ENCODE measurements at places on chromosomes 7 and 10.

- no peak for DNase-seq
Measured at GRCh38 chr10:78413076-78414055, 379.7 kb downstream of the RPS24 start.

DNA sequence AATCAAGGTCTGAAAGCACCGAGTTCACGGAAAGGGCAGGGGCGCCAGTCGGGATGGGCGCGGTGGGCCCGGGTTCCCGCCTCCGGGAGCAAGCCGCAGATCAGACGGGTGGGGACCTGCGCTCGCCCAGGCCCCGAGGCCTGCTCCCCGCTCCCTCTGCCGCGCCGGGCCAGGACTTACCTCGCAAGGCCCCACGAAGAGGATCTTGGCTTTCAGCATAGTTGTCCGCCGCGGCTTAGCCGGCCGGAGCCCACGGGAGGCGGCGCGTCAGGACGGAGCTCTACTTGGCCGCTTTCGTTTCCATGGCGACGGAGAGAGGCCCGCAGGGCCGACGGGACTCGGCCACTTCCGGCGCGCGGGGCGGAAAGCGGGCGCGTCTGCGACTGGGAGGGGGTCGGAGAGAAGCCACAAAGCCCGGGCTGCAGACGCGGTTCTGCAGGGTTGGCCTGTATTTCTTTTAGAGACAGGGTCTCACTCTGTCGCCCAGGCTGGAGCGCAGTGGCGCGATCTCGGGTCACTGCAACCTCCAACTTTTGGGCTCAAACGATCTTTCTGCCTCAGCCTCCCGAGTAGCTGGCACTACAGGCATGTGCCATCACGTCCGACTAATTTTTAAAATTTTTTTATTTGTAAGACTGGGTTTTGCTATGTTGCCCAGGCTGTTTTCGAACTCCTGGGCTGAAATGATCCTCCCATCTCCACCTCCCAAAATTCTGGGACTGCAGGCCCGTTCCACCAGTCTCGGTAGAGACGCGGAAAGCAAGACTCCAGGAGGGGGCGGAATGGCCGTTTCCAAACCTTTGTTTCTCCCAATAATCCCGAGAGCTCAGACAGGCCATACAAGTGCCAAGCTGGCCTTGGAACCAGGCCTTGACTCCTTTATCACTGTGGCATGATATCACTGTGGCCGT, at the start of gene IFT22:
IFT22 (minus strand) TSS at position 322 of the 911 bp plus-strand sequence; CDS start at position 219, 103 bp downstream.
- DNase-seq, result peak; percentile 96

DNA sequence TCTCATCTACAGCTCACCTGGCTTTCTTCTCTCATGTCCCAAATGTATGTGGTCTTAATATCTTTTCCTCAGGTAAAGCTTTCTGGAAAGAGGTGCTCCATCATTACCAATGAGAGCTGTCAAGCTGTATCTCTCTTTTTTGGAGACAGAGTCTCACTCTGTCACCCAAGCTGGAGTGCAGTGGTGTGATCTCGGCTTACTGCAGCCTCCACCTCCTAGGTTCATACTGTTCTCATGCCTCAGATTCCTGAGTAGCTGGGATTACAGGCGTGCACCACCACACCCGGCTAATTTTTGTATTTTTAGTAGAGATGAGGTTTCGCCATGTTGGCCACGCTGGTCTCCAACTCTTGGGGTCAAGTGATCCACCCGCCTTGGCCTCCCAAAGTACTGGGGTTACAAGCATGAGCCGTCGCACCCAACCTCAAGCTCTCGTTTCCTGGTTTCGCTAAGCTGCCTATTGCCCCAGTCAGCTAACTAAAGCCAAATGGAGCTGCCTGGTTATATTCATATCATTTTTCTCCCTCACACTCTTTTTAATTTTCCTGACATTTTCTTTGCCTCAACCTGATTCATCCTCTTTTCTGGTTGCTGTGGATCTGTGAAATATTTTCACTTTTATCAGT, 60.5 kb downstream of the SUFU start:
- no peak for DNase-seq

GRCh38 chr7:100115026-100115425, 4.1 kb downstream of the TAF6 start:
- no peak for DNase-seq

DNA sequence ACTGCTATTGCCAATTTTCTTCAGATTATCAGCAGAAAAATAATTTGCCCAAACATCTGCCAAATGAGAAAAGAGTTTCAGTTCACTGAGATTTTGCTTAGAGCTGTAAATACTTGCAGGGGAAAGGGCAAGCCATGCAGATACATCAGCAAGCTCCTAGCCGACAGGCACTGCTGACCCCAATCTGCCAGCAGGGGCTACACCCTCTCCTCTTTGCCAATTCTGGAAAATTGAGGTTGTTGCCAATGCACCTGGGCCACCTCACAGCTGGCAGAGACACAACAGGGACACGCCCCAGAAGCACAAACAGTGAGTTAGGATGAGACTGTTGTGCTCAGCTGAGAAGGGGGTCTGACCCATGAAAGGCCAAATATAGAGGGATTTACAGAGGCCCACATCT, 129.5 kb upstream of the MYO3A start:
- no peak for DNase-seq

- DNase-seq, result no peak
Measured at GRCh38 chr10:69892406-69892805, 90.7 kb downstream of the COL13A1 start.

- no peak for DNase-seq
Measured at GRCh38 chr10:99667108-99667751, 7.9 kb downstream of the ENTPD7 start.

DNA sequence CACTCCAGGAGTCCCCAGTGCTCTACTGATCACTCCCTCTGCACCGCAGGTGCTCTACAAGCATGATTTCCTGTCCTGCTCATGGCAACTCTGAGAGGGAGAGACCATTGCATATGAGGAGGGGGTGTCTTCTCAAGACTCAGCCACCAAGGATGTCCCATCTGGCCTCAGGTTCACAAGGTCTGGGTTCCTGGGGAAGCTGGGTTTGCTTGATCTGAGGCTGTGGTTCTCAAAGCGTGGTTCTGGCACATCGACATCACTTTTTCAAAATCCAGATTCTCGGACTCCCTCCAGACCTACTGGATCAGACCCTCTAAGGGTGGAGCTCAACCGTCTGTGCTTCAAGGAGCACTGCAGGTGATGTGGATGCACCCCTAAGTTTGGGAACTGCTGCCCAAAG, 247.5 kb downstream of the PLXNA4 start:
- DNase-seq, result no peak

- no peak for DNase-seq
Measured at GRCh38 chr7:115980159-115980558, 50.4 kb downstream of the TFEC start.

- DNase-seq, result no peak
Measured at GRCh38 chr10:69976795-69977546, 75.7 kb upstream of the MACROH2A2 start.

DNA sequence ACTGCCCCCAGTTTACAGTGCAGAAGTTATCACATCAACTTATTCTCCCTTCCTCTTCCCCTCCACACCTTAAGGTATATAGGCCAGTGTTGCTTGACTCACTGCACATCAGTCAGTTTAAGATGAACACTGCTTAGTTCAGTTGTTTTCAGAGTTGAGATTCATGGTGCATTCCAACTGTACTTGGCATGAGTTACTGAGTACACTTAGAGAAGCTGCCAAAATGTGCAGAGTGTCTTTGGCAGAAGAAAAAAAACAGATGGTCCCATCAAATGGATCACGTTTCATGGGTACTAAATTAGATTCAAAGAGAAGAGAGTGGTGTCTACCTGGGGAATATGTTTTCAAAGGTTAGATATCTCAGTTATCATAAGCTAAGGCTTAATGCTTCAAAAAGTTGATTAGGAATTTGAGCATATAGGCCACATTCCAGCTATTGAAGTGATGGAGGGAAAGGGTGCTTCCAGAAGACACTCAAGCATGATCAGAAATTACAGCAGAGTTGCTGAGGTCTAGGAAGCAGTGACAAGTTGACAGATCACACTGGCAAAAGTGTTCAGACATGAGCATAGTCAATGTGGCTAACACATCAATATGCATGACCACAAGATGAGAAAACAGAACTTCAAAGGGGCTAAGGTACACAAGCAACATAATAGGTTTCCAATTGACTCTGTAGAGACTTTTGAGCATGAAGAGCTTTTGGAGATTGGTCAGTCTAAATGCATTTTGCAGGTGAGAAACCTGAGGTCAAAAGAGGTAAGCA, 579.2 kb upstream of the CELF2 start:
- DNase-seq, result no peak

DNA sequence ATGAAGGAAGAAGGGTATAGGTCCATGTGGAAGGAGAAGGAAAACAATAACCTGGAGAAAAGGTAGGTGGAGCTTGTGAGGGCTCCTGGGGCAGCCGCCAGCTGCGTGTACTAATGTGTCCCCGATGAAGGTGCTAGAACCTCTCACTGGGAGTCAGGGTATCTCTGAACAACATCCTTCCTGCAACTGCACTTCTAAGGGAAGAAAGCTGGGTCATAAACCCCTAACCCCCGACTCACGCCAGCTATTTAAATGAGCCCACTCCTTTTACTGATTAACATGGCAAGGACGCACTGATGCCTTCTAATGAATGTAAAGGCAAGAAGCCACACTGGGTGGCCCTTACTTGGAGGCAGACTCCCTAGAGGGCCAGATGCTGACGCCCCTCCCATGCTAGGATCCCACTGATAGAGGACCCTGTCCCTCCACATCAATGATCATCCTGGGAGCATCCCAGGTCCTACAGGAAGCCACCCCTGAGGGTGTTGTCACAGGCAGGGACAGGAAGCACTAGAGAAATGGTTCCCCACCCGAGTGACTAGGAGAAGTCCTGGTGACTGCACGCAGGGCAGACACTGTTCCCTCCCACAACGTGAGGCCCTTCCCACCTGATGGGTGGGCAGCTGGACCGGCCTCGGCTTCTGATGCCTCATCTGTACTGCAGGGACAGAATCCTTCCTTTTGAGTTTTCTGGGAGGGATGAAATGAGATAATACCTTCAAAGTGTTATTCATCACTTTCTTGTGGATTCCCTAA, 20.4 kb downstream of the JCAD start:
- DNase-seq, result no peak

- no peak for DNase-seq
Measured at GRCh38 chr10:58435297-58435985, 50.2 kb downstream of the TFAM start.

GRCh38 chr7:108203537-108203936, 73.4 kb upstream of the LAMB4 start:
- peak; percentile 19 for DNase-seq

DNA sequence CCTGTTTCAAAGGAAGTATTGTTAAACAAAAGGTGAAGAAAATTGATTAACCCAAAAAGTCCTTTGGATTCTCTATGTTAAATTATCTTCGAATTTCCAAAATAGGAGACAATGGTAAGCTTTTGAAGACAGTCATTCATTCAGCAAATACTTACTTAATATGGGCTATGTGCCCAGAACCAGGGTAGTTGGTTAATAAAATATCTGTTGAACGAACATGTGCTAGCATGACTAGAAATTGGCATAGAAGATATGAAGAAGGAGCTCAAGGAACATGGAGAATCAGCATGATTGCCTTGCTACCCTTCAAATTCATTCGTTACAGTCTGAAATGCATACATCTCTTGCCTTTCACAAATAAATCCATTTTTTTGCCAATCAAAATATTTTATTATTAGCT, 123.1 kb upstream of the RHEB start:
- no peak for DNase-seq

GRCh38 chr7:24869572-24869971, 110.4 kb downstream of the OSBPL3 start:
- DNase-seq, result no peak

DNA sequence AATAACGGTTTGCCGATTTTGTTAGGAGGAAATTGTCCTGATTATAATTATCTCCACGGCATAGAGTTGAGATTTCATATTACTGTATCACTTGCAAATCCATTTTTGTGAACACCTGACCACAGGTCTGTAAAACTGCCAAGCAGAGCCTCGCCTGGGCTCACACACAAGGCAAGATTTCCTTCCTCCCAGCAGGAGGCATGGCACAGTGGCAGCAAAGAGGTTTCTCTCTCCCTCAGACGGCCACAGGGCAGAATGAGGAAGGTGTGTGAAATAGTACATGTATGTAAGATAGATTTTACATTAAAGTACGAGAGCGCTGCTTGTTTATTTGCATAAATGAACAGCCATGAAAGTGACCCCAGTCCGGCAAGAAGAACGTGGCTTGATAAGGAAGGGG, 130.1 kb downstream of the CELF2 start:
- no peak for DNase-seq

DNA sequence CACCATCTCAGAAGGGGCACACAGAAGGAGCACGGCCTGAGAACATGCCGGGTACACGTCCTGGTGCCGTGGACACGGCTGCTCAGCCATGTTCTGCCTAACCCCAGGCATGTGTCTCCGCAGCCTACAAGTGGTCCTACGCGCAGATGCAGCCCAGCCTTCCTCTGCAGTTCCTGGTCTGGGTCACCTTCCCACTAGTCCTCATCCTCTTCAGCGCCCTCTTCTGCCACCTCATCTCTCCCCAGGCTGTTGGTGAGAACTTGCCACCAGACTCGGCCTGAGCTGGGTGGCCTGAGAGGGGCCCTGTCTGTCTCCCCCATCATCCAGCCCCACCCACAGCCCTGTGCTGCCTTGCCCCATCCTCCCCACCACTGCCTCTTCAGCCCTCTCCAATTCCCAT, 5.3 kb downstream of the CLCN1 start:
- DNase-seq, result no peak

- no peak for DNase-seq
Measured at GRCh38 chr7:154795437-154795836, 207.5 kb downstream of the PAXIP1 start.

DNA sequence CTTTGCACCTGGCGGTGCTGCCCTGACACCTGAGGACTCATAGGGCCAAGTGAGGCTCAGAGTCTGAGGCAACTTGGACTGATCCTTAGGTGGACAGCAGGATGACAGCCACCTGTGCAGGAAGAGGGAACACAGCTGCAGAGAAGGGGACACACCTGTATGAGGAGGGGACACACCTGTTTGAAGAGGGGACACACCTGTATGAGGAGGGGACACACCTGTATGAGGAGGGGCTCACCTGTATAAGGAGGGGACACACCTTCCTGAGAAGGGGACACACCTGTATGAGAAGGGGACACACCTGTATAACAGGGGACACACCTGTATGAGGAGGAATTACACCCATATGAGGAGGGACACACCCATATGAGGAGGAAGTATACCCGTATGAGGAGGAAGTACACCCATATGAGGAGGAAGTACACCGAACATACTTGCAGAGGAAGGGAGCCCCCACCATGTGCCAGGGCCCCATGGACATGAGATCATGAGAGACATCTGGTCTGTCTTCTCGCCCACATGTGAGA, 285.9 kb downstream of the ADARB2 start:
- DNase-seq, result no peak

GRCh38 chr10:121108051-121108450, 256.9 kb downstream of the WDR11 start:
- DNase-seq, result no peak

GRCh38 chr7:73351447-73352167, 23.6 kb downstream of the FKBP6 start:
- no peak for DNase-seq

DNA sequence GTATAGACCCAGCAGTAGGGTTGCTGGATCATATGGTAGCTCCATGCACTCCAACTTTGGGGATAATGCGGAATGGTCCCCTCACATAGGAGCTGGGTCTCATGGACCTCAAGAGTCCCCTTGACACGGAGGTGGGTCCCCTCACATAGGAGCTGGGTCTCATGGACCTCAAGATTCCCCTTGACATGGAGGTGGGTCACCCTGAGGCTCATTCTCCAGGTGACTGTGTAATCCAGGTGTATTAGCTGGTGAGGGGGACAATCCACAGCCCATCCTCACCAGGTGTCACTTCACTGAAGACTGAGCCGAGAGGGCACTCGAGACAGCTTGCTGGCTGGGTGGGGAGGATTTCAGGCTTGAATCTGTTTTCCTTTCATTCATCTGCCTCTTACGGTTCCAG, 121.9 kb downstream of the PTPN20 start:
- DNase-seq, result no peak

GRCh38 chr10:107899075-107899474, 734.6 kb upstream of the SORCS1 start:
- DNase-seq, result no peak

All from NCI-H82 (cell line).